ENCODE measurements at places on chromosomes 3 and 15.
A peak's percentile ranks its signal among the peaks of the same experiment; 100 is the strongest.

DNA sequence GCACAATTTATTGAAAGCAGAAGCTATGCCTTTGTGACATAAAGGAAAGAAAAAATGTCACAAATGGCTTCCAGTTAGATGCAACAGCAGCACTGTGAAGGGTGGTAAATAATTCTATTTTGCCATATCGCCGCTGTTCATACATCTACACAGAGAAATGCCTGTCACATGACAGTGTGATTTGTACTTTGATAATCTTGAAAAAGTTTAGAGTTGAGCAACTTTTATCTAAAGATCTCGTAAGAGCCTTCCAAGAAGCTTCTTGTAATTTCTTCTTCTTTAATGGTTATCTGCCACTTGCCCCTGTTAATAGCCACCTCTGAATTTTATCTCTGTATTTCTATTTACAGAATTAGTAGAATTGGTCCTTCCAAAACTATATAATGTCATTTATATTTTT is 192.3 kb downstream of the ATP8B4 start:
- no peak for DNase-seq

DNA sequence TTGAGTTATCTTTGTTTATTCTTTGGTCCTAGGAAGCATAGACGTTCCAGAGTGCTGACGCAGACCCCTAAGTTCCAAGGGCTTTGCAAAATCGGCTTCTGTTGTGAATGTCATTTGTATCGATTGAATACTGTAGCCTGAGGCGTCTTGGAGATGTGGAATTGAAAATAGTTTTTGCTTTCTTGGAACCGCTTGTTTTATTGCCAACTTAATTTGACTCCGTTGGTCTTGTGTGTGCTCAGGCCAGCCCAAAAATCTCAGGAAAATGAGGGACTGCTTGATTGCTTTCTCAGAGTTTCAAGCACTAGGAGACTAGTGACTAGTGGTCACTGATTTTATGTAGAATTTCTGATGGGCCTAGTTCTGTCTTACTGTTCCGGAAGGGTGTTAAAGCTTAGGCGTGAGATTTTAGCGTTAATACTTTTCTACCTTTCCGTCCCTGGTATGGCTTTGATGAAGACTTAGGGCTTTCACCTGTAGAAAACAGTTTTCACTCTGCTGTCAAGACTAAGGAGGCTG is 263 bp upstream of the UTS2B start:
- DNase-seq = peak; percentile 65

- DNase-seq = no peak
These were observed 178.8 kb upstream of the STAC start for GRCh38 chr3:36201546-36201945.

GRCh38 chr3:192249516-192249915 is 477.8 kb downstream of the FGF12 start:
- no peak for DNase-seq

GRCh38 chr3:8784676-8785435 is 15.4 kb upstream of the OXTR start:
- no peak for DNase-seq

GRCh38 chr3:194749631-194750490 is 64.2 kb downstream of the FAM43A start:
- no peak for DNase-seq

DNA sequence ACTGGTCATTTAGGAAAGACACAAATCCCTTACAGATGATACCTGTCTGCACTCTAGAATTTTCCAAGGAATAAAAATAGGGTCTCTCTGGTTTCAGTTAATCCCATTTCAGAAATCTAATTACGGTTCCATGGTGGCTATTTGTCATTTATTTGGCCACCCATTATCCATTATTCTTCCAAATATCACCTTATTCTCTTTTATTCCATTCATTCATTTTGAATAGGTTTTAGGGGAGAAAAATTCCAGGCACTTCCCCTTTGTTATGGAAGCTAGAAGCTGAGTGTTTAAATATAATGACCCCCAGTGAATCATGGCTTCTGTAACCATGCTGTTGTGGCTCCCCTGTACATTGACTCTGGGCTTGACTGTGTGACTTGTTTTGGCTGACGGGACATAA is 420.8 kb upstream of the DPH6 start:
- DNase-seq = no peak

DNA sequence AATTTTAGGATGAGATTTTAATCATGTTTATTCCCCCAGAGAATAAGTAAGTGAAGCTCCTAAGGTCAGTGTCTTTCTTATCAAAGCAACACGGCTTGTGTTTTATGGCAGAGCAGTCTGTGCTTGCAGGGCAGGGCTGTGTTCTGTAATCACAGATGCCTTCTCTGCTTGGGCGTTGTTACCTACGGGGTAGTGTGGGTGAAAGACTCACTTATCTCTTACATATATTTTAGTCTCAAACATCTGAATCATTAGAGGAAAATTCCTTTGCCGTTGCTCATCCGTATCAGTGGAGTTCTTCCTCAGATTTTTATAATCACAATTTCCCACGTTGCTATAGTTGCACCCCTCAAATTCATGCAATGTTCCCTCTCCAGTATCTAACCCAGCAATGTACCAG is 271.7 kb upstream of the MEIS2 start:
- DNase-seq = no peak

DNA sequence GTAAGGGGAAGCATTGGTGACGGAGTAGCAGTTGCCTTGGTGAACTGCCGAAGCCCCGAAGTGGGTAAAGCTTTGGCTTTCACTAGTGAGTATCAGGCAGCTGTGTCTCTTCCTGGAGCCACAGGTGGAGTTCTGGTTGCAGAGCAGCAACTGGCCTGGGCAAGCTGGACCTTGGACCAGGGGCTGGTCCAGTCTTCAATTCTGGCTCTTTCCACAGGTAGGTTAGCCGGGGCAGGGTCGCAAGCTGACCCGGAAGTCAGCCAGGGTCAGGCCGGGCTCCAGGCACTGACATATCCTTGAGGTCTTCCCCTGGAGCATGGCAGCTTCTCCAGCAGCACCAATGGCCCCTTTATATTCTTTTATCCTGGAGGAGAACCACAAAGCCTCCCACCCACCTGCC is 73.2 kb downstream of the TMEM44 start:
- DNase-seq = no peak

DNA sequence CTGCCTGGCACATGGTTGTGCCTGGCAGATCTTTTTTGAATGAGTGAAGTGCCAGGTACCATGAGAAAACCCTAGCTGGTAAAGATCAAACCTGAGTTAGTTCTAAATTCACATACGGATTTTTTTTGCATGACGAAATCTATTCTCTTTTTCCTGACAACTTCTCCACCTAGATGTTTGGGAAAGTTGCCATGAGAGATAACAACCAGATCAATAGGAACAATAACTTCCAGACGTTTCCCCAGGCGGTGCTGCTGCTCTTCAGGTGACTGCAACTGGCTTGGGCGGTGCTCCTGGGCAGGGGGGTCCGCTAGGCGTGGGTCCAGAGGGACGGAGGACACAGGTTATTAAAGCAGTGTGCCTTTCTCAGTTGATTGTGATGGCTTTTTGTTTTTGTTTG is 71.8 kb downstream of the CHDH start:
- no peak for DNase-seq

DNA sequence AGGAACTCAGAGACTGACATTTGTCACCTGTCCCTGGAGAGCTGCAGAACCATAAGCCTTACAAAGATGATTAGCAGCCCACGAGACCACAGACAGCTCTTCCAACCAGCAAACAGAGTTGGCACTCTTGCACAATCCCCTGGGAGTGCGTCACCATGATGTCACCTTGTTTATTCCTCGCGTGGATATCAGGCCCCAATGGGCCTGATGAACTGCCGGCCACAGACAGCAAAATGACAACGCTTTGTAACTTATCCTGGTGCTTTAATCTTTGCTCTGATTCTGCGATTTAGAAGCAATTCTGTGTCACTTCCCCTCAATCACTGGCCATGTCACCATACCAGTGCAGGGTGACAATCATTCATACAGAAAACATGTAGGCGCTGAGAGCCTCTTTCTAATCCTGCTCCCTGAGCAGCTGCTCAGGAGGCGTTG is 89.2 kb downstream of the TAMM41 start:
- DNase-seq = peak; percentile 7

- no peak for DNase-seq
These were observed 390.6 kb upstream of the WNT5A start for GRCh38 chr3:55877703-55878102.

- DNase-seq = no peak
These were observed 512.6 kb upstream of the CBLB start for GRCh38 chr3:106381286-106381938.

GRCh38 chr3:15318661-15319060 is 13.7 kb downstream of the SH3BP5 start:
- no peak for DNase-seq

- peak; percentile 80 for DNase-seq
These were observed 28.6 kb upstream of the ST8SIA2 start for GRCh38 chr15:92365084-92365483.

GRCh38 chr3:141632779-141633374 is 105.2 kb upstream of the RNF7 start:
- DNase-seq = no peak

DNA sequence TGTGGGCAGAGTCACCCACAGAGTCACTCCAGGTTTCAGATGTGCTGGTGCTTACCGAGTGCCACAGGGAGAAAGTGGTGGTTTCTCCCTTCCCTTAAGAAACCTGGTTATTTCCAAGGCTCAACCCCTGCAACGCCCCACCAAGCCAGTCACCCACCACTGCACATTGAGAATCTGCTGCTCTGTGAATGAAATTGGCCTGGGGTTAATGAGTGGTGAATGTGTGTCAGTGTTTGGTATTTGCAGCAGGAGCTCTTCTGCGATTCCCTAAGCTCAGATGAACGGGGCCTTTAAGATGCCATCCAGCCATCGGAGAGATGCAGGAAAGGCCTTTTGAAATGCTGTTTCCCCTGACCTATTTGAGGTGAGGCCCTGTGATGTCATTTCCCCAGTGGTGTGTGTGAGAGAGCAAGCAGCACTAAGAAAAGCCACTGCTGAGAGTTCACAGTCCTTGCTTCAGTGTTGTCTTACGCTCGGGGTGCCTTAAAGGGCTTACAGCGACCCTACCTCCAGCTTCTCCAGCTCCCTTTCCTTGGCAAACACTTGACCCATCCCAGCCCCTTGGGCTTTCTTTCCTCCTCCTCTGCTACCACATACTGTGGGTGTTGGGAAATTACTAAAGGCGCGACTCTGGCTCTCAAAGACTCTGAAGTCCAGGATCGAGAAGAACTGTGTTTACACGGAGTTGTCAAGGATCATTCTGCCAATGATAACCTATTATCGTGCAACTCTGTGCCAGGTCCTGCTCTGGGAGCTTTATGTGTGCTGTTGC is 68.9 kb downstream of the SMAD3 start:
- peak; percentile 85 for DNase-seq

GRCh38 chr15:84009616-84010015 is 226.0 kb upstream of the GOLGA6L4 start:
- no peak for DNase-seq

- DNase-seq = no peak
These were observed 36.5 kb downstream of the HCN4 start for GRCh38 chr15:73331991-73332925.

DNA sequence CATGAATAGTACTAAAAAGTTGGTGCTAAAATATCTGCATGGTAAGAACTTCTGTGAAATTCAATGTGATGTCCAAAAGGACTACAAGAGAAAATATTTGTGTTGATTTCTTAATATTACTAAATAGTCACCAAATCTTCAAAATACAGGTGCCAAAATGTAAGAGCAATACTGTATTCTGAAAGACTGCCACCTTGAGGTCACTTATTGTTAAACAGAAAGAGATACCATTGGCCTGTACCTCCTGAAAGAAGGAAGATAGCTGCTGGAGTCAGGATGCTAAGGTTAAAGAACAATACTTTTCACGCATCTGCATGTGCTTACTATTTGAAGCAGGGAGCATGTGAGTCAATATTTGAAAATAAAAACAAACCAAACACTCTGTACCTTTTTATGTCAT is 72.0 kb upstream of the LSAMP start:
- DNase-seq = no peak

- DNase-seq = peak; percentile 89
These were observed at the start of gene ARHGEF26 for GRCh38 chr3:154120961-154121700. ARHGEF26 (plus strand) TSS chr3:154121390; CDS start chr3:154121993, 603 bp downstream.

DNA sequence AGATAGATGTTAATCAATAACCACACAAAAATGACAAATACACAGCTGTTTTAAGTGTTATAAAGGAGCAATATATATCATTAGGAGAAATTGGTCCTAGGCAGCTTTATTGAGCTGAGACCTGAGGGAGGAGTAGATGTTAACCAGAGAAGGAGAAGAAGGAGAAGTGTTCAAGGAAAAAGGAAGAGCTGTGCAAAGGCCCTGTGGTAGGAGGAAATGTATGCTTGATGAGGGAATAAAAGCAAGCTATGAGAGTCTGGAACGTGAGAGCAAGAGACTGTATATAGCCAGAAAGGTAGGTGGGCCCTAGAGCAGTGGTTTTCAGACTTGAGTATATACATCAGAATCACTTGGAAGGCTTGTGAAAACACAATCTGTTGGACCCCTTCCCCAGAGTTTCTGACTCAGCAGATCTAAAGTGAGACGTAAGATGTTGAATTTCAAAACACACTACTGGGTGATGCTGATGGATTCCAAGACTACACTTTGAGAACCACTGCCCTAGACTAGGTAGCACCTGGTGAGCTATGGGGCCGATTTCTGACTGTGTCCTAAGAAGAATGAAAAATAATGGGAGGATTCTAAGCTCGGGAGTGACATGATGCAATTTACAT is 342.3 kb upstream of the ADAMTS9 start:
- DNase-seq = no peak

DNA sequence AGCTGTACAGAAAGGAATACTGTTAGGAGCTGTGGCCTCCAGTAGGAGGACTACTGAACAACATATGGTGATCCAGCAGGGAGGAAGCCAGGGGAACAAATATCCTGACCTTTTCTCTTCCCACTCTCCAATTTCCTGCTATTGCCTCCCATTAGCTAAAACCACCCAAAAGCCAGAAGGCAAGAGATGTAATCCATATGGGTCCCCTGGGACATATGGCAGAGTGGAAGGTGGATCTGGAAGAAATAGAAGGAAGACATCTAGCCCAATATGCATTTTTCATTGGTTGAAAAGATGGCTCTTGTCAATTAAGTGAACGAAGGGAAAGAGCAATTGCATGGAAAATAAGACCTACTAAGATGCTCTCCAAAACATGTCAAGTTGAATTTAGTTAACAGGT is 167.2 kb downstream of the CNTN3 start:
- no peak for DNase-seq
